CD4-positive, alpha-beta T cell treated with Interleukin-17A for 4 hours (primary cell): ENCODE measurements at places on chromosomes 3 and 15.
A peak's percentile ranks its signal among the peaks of the same experiment; 100 is the strongest.

DNA sequence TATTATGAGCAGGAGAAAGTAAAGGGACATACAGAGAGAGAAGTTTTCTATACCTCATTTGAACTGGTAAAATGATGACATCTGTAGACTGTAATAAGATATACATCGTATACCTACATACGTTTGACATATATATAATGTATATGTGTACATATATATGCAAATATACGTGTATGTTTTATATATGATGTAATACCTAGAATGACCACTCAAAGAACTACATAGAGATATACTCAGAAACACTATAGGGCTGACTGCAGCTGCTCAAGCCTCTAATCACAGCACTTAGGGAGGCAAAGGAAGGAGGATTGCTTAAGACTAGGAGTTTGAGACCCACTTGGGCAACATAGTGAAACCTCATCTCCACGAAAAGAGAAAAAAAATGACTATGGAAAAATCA lies 48.5 kb upstream of the MCTP2 start:
- DNase-seq: no peak

GRCh38 chr3:149368674-149369497 lies 8.6 kb downstream of the TM4SF1 start:
- no peak for DNase-seq

- no peak for DNase-seq
Measured at GRCh38 chr3:1421577-1421976, 328.8 kb downstream of the CNTN6 start.

- peak; percentile 29 for DNase-seq
Measured at GRCh38 chr3:9180764-9181117, 68.7 kb downstream of the SRGAP3 start.

DNA sequence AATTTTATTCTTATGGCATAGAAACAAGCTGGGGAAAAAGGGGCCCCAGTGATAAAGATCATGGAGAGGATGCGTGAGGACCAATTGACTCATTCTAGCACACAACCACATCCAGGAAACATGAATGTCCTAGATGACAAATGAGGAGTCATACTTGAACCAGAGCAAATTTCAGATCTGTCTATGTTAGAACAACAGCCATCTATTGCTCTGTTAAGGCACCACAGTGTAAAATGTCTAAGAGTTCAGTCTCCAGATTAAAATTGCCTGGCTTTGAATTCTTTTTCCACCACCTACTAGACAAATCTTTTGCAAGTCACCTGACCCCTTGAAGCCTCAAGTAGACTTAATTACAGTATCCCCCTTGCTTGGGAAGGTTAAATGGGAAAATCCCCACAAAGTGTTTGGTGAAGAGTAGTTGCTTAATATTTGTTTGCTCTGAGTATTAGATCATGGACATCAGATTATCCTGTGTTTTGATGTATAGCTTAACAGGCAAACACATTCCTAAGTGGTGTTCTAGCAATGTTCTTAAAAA lies 258.7 kb upstream of the TGFBR2 start:
- DNase-seq: peak; percentile 42

DNA sequence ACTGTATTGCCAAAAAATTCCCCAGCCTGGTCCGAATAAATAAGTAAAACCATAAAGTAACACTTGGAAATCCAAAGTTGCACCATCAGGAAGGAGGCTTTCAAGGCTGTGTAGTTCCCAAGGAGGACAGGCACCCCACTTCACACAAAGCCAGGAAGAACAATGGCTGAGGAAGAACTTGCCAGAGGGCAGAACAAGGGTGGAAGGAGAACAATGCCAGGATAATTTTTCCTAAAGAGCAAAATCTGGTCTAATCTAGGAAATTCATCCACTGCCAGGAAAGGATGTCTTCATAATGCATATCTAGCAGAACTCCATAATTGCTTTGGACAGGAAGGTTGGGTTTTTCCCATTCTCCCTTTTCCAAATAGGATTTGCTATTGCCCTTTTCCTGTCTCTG lies 15.7 kb upstream of the ARID3B start:
- no peak for DNase-seq

GRCh38 chr3:182808041-182808770 lies 14.9 kb downstream of the ATP11B start:
- no peak for DNase-seq

DNA sequence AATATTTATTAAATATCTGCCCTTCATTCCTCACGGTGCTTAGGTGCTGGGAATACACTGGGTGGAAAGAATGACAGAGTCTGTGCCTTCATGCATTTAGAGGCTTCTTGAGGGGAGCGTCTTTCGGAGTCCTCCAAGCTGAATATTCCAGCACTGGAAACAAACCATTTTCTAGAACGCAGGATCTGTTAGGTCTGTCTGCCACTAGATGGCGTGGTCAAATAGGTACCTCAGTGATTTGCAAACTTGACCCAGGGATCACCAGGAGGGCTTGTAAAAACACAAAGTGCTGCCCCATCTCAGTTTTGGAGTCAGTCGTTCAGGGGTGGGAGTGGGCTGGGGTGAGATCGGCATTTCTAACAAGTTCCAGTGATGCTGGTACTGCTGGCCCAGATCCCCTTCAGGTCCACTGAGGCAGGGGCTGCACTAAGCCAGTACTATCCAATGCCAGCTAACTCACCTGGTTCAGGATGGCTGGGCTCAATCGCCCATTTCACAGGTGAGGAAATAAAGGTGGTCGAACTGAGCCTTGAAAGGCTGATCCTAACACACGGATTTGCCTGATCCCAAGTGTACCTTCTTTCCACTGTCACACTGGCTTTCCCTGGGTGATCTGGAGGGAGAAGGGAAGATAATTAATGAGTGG lies 14.8 kb downstream of the ARNT2 start:
- no peak for DNase-seq

DNA sequence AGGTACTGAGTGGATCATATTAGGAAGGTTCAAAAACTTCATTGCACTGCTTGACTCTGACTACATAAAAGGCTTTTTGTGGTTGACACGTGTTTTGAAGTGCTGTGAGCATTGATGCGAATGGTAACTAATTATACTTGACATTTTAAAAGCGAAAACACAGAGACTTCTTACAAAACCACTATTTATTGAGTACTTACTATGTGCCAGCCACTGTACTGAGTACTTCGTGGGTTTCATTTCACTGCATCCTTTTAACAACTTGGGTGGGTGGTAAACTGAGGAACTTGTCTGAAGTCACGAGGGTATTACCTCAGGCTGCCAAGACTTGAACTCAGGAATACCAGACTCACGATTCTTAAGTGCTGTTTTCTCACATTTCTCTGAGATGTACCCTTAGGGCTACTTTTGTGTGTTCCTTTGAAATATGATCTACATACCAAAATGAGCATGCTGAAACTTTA lies 45.3 kb upstream of the PPP4R2 start:
- DNase-seq: no peak

DNA sequence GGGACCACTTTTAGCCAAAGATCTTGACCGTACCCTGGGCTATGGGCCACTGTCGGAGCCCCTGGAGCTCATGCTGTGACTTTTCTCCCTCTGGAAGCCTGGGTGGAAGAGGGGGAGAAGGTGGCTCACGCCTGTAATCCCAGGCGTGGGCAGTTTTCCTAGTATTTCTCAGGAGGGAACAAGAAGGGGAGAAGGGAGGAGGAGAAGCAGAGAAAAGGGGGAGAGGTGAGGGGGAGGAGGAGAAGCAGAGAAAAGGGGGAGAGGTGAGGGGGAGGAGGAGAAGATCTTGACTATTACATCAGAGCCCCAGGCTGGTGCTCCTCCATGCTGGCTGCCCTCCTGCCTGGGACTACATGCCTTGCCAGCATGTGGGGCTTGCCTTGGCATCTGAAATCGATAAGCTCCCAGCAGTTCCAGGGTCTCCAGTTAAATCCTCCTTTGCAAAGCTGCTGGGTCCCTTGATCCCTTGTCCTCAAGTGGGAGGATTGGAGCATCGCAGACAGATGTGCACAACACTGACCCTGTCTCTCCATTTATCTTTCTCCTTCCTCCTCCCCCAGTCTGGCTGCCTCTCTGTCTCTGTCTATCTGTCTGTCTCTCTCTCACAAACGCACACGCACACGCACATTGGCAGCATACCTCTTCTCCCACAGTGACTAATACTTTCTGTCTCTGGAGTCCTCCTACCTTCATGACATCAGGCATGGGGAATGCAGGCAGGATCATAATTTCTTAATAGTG lies 41.6 kb downstream of the MRAS start:
- no peak for DNase-seq

DNA sequence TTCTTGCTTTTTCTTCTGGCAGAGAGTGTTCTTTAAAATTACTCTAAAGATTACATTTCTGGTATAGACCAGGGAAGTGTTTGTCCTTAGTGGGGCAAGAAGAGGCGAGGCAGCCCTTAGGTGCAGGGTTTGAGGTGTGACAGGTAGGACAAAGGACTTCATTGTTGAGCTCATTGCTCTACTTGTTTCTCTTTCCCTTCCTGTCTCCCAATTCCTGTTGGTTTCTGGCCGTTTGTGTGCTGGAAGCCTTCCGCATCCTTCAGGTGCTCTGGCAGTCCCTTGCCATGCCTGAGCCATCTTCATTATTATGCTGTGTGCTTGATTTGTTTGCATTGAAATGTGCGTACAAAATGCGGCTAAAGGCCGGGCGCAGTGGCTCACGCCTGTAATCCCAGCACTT lies 85.1 kb downstream of the CCK start:
- no peak for DNase-seq

DNA sequence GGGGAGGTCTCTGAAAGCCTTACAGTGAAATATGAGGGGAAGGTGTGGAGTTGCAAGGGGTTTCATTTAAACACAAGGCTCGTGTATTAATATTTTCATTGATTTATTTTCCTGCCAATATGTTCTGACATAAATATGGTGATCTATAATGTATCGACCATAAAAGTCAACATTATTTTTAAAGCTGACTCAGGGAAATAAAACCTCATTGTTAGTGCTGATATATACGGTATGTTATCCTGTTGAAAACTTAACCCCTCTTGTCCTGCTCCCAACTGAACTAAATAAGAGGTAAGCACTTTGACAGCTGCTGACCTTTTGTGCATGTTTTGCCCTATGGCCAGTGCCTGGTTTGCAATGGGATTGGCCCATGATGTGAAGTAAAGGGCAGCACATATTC lies 47.9 kb downstream of the MFSD1 start:
- DNase-seq: no peak

DNA sequence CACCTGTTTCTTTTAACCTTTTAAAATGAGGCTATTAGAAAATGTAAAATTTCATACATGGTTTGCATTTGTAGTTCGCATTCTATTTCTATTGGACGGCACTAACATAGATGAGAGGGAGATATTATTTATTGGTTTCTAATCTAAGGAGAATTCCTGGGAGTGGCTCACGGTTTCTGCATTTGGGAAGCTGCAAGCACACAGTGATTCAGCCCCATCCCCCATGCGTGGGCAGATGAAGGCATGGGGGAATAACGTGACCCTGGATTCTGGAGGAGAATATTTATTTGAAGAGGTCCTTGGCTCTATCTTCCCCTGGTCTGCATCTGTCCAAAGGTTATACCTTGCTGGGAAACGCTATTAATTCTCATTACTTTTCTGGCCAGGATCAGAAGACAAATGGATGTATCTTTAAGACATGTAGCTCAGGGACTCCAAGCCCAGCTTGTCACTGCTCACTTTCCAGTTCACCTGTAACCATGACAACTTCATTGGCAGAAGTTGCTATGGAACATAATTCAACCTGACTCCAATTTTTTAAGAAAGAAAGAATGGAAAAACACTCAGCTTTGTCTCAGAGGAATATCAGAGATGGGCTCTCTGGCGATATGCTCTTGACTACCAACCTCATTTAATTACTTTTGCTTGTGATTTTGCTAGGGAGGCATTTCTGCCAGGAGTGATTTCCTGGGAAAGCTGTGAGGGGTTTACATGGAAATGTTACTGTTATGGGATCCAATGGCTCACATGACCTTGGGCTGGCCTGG lies 27.2 kb upstream of the POMGNT2 start:
- DNase-seq: no peak

- DNase-seq: peak; percentile 80
Measured at GRCh38 chr3:169863458-169863899, 6.3 kb downstream of the LRRC31 start.

DNA sequence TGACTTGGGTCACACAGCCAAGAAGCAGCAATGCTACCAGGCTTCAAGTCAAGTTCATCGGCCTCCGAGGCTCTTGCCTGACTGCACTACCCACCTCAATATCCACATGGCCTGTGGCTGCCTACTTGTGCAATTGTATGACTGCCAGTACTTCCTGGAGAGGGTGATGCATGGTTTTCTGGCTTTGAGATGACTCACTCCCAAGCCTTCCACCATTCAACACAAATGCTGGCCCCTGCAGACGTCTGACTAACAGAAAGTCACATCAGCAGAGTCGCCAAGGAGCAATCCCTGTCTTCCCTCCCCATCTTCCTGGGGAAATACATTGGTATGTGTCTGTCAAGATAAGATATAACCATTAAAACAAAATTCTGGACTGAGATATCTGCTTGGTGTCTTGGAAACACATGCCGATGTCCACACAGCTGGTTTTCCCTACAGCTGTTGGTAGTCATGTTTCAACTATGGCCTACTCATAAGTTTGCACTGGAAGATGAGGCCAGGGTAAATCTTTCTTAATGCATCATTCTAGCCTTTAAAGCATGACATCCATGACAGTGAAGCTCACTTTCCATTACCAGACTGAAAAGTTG lies 79.6 kb upstream of the SPATA12 start:
- DNase-seq: peak; percentile 50

DNA sequence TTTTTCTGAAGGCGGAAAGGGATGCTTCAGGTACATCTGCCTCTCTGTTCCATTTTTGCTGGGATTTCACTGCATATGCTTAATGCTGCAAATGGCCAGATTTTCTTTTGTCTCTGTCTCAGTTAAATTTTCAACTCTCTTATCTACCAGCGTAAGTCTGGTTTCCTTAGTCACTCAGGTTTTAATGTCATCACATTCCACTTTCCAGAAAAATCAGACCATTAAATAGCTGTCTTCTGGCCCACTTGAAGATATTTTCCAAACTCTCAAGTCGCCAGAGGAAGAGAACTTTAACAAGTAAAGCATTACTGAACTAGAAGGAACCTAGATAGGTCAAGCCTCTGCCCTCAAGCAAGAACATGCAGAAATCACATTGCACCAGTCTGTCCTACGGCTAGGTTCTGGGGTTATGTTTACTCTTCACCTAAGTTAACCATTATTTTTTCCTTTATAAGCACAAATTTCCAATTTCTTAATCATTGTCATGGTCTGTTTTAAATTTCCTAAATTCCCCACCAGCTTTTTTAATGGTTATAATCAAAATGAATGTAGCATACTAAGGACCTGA lies 26.5 kb downstream of the AVEN start:
- DNase-seq: no peak
